ENCODE measurements at places on chromosomes 2 and 18.
A peak's percentile ranks its signal among the peaks of the same experiment; 100 is the strongest.

DNA sequence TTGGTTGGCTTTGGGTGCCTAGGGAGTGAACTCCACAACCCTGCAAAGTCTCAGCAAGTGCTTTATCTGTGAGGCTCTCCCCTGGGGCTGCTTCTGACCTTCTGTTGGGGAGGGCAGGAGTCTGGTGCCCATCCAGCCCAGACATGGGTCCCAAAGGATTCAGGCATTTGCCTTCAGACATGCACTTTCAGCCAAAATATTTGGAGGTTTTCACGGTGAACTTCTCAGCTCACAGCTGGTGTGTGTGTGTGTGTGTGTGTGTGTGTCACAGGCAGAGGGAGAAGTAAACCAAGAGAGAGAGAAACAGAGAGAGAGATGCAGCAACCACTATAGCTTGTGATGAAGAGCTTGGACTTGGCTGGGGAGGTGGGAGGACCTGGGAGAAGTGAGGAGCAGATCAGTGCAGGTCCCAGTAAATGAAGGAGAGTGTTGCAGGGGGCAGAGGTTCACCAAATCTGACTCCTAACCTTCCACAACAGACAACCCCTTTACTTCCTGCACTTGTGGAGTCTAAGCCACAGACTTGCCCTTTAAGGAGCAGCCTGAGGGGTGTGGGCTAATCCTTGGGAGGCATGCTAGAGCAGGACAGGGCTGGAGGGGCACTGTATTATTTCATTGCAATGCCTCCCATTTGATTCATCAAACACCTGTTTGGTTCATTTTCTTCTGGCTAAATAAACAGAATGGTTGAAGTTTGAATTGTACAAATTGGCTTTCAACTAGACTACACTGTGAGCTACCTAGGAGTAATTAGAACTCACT lies 14.1 kb downstream of the SLC9A4 start:
- no peak for DNase-seq

GRCh38 chr2:62857139-62857931 lies 151.8 kb downstream of the EHBP1 start:
- DNase-seq = no peak

DNA sequence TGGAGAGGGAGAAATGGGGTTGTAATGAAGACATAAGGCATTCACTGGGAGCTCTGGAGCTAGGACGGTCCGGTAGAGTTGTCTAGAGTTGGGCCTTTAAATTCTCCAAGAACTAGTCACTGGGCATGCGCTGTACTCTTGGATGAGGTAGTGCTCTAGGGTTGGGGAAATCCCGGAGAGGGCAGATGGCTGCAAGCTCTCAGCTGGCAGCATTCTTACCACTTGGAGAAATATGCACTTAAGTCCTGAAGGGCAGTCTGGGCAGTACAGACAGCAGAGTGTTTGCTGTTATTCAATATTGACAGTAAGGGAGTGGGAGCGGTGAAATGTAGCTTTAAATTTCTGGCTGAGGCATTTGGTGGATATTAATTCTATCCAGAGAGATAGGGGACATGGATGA lies 214.6 kb downstream of the RDH14 start:
- DNase-seq = no peak

DNA sequence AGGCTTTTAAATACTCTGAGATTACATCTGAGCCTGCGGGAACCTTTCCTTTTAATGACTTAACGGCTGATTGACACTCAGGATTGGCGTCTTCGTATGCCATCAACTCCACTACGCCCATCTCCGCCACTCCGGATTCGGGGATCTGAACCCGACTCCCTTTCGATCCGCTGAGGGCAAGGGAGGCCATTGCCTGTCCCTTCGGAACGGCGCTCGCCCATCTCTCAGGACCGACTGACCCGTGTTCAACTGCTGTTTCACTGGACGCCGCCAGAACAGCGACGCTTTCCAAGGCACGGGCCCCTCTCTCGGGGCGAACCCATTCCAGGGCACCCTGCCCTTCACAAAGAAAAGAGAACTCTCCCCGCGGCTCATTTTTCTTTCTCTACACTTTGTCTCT lies 90.4 kb downstream of the PID1 start:
- no peak for DNase-seq

DNA sequence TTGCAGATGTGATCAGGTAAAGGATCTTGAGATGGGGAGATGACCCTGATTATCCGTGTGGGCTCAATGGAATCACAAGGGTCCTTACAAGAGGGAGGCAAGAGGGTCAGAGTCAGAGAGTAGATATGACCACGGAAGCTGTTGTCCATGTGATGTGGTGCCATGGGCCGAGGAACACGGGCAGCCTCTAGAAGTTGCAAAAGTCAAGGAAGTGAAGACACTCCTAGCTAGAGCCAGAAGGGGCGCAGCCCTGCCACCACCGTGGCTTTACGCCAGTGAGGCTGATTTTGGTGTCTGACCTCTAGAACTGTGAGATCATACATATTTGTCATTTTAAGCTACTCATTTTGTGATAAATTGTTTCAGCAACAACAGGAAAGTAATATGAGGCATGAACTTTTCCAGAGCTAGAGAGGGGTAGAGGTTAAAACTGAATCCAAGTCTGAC lies 114.4 kb downstream of the CAPN13 start:
- DNase-seq = no peak

- no peak for DNase-seq
Observed at GRCh38 chr2:224333726-224334482, 68.0 kb downstream of the FAM124B start.

GRCh38 chr2:71073475-71073874 lies 5.0 kb downstream of the NAGK start:
- DNase-seq = no peak

DNA sequence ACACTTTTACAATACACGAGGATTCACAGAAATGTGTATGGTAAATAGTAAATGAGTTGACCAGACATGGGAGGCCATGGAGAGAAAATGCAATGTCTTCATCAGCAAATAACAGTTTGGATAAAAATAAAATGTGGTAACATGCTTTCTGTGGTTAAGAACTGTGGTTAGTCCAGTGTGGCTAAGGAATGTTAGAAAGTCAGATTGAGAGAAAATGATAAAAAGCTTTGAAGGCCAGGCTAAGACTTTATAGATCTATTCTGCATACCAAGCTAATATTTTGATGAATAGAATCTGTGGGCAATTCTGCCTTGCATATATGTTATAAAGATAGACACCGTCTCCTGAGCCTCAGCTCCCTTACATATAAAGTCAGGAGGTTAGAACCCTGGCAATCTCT lies 215.9 kb downstream of the SOX11 start:
- no peak for DNase-seq

GRCh38 chr18:74840492-74841167 lies 243.0 kb downstream of the ZNF407 start:
- no peak for DNase-seq

- DNase-seq = no peak
Observed at GRCh38 chr2:66684289-66684688, 249.4 kb downstream of the MEIS1 start.

DNA sequence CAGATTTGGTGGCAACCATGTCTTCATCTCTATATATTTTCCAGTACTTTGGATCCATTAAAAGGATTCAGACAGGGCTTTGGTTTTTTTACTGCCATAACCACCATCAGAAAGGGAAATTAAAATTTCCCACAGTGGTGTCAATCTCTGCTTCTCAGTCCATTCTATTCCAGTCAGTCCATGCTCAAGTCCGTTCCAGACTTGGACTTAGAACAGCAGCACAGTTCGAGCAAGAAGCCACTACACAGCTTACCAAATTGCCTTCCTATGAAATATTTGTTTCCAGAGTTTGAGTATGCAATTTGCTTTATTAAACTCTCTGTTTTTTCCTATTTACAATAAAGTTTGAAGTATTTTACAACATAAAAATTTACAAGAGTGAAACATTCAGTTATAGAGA lies 306.5 kb upstream of the GULP1 start:
- DNase-seq = no peak

DNA sequence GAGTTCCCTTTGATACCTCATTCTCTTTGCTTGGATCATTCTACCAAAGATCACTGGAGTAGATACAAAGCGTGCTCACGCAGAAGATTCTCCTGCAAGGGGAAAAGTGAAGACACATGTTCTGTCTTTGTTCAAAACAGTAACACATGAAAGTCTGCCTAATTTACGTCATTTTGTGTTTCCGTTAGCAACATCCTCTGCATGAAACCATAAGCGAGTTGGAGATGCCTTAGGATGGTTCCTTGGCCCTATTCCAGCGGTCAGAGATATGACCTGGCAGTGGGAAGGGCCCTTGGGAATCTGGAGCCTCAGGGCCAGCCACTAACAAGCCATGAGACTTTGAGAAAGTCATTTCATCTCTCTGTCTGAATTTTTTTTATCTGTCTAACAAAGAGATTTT lies 180.9 kb upstream of the TWIST2 start:
- no peak for DNase-seq

GRCh38 chr2:54565551-54565950 lies 109.4 kb downstream of the SPTBN1 start:
- no peak for DNase-seq

DNA sequence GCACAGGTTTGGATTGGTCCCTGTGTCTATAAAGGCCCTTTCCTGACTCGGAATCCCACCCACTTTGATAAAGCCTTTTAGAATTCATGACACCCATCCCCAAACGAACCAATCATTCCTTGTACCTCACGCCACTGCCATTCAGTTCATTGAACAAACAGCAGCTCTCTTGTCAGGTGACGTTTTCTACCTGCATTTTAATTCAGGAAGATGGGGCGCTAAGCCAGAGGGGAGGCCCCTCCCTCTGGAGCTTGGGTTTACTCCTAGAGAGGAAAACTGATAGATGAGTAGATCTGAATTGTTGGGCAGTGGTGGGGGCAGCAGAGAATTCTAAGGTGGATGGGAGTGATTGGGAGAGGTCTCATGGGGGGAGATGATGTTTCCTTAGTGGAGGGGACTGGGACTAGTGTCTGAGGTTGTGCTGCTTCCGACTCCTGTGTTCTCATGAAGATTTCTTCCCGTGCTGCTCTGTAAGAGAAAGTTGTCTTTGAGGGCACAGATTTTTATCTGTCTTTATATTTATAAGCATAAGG lies 9.6 kb downstream of the RRM2 start:
- DNase-seq = no peak

DNA sequence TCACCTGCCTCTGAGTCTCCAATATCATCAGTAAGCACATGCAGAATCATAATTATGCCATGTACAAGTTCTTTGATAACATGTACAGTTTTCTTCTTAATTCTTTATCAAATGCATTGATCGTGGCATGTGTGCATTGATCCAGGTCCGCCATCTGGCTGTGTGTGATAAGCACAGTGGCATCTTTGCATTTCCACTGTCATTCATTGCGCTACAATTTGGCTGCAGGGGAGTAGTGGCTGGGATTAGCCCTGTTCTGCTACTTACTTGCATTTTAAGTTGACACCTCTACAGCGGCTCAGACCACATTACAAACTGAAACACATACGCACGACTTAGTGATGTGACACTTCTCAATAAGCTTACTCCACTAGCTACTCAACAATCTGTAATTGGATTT lies 83.6 kb upstream of the OTX1 start:
- DNase-seq = no peak

DNA sequence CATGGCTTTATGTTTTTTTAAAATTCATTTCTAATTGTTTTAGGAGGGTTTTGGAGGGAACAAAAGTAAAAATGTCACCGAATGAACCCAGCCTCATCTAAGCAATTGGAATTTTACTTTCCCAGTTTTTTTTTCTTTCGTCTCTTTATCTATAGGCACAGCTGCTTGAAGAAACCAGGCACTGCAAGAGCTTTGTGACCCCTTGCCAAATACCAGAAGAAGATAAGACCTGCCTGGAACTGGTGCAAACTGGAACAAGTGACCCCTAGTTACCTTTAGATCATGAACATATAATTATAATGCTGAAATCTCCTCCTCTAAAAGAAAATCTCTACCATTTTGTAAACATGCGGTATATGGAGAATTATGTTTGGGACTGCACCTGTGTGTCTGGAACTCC lies 100.9 kb downstream of the TSN start:
- DNase-seq = no peak

DNA sequence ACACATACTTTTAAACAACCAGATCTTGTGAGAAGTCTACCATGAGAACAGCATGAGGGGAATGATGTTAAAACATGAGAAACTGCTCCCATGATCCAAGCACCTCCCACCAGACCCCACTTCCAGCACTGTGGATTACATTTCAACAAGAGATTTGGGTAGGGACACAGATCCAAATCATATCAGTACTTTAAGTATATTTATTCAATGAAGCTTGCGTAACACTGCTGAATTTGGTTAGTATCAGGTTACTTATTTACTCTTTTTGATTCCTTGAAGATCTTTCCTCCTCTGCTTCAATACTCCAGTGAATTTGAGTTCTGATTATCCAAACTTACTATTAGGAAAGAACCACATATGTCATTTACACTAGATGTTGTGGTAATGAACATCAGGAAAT lies 418.6 kb downstream of the PIK3C3 start:
- DNase-seq = no peak

GRCh38 chr2:157777427-157777826 lies 98.7 kb downstream of the ACVR1 start:
- DNase-seq = peak; percentile 34

- DNase-seq = no peak
Observed at GRCh38 chr18:7089369-7089768, 28.2 kb downstream of the LAMA1 start.

DNA sequence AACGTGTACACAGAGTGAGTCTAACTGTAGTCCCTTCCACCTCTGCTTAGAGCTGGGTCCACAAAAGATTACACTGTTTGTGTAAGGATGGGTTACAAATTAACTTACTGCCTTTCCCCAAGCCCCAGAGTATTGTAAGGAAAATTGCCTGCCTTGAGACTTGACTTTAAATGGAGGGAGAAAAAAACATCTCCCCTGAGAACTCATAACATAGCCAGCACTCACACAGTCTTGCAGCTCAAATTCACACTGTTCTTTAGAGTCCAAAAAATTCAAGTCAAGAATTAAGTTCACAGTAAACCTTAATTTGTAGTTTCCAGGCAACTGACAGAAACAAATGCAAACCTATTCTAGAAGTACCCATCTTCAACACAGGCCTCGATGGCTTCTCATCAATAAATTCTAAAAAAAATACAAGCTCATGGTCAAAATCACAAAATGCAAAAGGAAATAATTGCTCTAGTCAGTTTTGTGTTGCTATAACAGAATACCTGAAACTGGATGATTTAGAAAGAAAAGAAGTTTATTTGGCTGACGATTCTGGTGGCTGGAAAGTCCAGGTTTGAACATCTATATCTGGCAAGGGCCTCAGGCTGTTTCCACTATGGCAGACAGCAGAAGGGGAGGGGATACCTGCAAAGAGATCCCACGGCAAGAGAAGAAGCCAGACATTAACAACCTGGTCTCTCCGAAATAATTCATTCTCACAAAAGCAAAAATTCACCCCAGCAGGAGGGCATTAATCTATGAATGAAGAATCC lies 34.6 kb upstream of the TMEM17 start:
- no peak for DNase-seq

DNA sequence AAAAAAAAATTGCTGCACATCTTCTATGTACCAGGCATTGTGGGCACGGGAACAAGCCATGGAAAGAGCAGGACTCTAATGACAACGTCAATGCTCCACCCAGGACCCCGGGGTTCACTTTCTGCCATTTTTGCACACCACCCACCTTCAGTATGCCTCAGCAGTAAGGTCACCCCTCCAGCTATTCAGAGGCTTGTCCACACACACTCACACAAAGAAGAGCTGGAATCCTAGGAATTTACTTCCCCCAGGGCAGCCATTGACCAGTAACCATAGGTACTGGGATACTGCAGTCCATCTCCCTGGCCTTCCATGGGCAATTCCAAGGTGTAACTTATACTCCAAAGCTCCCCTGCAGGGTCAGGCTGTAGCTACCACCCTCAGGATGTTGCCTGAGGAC lies 170.8 kb downstream of the SUCLG1 start:
- no peak for DNase-seq

GRCh38 chr18:72107647-72108383 lies 436.3 kb downstream of the CBLN2 start:
- no peak for DNase-seq

GRCh38 chr2:239269173-239269885 lies 131.5 kb downstream of the HDAC4 start:
- no peak for DNase-seq
